ENCODE measurements at places on chromosomes 2 and 18.

DNA sequence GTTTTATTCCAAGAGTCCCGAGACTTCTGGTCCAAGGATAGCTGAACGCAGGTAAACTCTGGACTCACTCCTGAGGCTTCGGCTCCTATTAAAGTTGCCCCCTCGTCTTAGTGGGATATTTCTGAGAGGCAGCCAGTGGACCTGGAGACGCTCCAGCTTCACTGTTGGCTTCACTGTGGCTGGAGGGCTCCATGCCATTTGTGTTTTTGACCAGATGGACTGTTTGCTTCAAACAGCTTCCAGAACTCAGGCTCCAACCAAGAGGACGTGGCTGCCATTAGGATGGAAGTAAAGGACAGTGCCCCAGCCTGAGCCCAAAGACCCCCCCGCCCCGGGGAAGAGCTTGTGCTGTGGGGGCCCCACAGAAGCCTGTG, 94.4 kb upstream of the LDAH start:
- no peak for DNase-seq

GRCh38 chr2:85758361-85759256, 4.8 kb downstream of the ATOH8 start:
- no peak for DNase-seq

- no peak for DNase-seq
These were observed 96.2 kb upstream of the PDE1A start for GRCh38 chr2:182522972-182523473.

DNA sequence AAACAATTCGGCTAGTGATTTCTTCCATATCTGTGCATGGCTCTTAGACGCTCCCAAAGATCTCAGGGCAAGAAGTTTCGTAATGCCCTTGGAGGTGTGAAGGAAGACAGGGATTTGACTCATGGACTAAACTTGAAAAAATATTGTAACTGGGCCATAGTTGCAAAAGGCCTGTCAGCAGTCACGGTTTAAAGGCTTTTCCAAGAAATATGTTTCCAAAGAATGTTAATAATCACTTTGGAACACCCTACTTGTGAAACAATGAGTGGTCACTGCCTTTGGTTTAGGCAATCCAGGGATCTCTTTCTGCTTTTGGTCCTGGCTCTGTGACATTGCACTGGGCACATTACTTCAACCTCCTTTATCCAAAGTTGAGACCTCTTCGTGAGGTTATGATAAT, 102.5 kb upstream of the RASGRP3 start:
- DNase-seq: no peak

- DNase-seq: no peak
These were observed 209.2 kb downstream of the MYT1L start for GRCh38 chr2:2121887-2122286.

GRCh38 chr2:28296904-28297303, 95.8 kb upstream of the FOSL2 start:
- DNase-seq: no peak

- DNase-seq: no peak
These were observed 61.5 kb upstream of the WDR75 start for GRCh38 chr2:189379731-189380261.

DNA sequence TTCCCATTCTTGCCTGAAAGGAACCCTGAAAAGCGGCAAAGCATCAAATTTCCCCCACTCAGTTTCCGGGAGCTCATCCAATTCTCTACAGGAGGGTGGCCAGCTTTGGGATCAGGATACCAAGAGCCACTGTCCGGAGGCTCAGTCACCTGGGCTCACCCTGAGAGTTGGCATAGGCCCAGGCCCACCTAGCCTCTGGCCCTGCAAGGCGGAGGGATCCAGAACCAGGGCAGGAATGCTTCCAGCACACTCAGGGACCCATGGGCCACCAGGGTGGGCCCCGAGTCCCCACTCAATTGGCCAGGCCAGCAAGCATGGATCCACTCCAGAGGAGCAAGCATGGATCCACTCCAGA, 432.9 kb upstream of the MYT1L start:
- DNase-seq: no peak

DNA sequence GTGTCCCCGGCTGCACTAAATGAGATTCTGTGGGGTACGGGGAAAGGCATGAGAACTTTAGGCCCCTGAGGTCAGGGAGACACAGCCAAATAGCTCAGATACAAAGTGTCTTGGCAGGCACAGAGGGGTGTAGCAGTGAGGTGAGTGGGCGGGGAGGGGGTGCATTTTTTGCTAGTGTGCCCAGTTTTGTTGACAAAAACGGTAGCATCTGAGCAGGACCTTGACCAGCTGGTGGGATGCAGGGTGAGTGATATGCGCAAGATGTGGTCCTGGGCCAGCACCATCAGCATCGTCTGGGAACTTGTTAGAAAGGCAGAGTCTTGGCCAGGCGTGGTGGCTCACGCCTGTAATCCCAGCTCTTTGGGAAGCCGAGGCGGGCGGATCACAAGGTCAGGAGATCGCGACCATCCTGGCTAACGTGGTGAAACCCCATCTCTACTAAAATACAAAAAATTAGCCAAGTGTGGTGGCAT, 127.3 kb upstream of the LGALSL start:
- DNase-seq: no peak

Measured in activated T-cell treated with anti-CD3 and anti-CD28 coated beads, Interleukin-2, amount 50 U/mL, for 48 hours (primary cell).